Nucleus accumbens (tissue), 56 donors: ENCODE measurements at places on chromosomes 7 and 10.

DNA sequence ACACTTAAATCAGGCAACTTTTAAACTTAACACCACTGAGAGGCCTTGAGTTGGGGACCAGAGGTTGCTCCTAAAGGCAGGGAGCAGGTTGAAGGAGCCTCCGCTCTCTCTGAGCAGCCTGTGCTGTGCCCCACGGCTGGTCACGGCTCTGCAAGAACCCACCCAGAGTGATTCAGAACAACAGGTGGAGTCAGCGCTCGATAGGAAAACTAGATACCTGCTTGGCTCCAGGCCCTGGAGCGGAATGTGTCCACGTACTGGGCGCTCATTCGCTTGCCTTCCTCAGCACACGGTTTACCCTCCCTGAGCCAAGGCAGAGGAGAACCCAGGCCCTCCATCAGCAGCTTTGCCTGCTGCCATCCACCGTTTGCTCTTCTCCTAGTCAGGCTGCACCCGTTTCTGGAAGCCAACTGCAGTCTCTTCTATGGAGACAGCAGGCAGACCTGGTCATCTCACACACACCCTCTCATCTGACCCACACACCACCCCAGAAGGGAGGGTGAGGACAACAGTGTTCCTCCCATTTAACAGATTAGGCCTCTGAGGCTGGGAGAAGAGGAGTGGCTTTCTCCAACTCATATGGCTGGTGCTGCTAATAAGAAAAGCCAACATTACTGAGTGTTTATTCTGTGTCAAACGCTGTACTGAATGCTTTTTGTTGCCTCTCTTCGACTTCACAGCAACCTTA is 37.6 kb upstream of the PDCD4 start:
- DNase-seq: no peak

- DNase-seq: no peak
Measured at GRCh38 chr10:16854623-16855022, 37.4 kb upstream of the RSU1 start.

DNA sequence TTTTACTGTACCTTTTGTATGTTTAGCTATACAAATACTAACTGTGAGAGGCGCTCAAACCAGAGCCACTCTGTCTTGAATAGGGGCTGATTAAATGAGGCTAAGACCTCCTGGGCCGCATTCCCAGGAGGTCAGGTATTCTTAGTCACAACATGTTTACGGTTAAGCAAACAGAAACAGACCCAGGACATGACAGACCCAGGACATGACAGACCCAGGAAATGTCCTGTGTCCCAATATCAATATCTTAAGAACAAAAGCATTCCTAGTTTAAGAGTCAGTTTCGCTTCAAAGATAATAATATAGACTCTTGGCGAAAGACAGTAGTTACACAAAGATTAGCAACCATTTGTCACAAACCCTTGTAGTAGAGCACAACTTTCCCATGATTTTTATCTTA is 304.5 kb downstream of the CCSER2 start:
- no peak for DNase-seq

GRCh38 chr10:21675157-21675796 is 141.2 kb downstream of the MLLT10 start:
- peak; percentile 7 for DNase-seq

DNA sequence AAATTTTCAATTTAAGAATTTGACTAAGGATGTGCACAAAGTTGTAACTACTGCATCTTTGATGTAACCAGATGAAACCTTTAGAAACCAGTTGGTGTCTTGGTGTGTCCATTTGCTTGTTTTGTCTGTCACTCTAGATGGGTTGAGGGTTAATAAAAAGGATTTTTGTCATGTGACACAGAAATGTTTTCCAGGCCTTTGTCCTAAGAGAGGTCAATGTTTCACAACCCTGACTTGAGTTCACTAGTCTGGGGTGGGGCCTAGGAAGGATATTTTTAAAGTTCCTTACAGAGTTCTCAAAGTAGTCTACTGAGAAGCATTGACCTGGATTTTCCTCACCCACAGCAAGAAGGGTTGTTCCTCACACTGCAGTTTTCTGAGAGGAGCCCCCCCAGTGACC is 90.3 kb downstream of the HERPUD2 start:
- no peak for DNase-seq

GRCh38 chr10:86310702-86311101 is 55.9 kb downstream of the GRID1 start:
- DNase-seq: no peak

DNA sequence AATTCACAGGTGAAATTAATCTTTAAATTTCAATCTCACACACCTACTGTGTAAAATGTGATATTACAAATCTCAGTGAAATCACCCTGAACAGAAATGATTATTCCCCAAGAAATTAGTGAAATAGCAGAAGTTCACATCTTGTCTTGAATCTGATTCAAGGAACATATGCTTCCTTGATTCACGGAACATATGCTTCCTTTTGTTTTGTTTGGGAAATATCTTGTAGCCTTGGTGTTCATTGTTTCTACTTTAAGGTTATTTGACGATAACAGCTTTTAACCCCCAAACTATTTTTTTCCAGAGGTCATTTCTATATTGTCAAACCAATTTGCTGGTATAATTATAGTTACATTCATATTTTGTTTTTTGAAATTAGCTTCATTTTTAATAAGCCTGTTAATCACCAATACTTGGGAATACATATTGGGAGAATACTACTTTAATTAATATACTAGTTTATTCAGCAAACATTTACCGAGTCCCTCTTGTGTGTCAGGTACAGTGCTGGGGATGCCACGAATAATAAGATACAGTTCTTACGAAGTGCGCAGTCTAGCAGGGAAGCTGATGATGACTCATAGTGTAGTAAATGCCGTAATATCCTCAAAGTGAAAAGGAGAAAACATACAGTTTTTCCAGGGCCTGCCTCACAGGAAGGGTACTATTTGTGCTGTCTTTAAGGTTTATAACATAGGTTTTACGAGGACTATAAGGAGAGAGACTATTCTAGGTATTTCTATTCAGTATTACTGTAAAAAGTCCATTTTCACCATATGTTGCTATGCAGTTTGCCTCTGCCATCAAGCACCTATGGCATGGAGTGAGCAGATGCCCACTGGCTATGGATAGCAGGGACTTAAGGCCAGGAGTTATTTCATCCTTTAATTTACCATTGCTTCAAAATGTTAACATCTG is 32.5 kb downstream of the PRKAR2B start:
- no peak for DNase-seq

DNA sequence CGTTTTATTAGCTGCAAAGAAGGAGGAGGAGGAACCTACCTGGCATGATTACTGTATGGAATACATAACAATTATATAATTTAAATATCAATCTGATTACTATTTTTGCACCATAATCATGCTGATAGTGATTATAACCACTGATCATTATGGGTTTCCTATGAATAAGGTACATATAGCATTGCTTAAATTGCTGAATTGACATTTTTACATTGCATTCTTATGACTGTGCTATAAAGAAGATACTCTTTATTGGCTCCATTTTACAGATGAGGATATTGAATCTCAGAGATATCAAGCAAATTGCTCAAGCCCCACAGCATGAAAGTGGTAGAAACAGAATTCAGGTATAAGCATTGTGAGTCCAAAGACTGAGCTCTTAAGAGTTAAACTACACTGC is 23.1 kb downstream of the DKK1 start:
- no peak for DNase-seq

GRCh38 chr10:132326925-132327324 is 5.1 kb upstream of the LRRC27 start:
- no peak for DNase-seq

DNA sequence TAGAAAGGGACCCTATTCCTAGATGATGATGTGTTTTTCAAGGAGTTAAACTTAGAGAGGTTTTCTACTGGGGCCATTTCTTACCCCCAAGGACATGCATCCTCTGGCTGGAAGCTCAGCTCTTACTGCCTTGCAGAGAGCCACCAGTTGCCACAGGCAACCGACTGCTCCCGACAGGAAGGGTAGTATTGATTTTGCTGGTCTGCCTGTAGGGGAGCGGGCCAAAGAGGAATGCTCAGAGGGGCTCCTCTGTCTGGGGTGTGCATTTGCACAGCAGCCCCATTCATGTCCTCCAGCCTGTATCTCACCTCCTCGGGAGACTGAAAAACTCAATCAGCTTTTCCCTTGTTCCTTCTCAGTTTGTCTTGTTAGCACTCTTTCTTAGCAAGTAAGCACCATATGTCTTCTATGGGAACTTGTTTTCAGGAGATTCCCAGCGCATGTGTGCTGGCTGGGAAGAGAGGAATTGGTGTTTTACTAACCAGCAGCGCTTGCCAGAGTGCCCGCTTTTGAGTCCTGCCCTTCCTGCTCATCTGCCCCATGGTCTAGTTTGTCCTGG is 739.0 kb upstream of the GALNT17 start:
- DNase-seq: no peak

- no peak for DNase-seq
Measured at GRCh38 chr10:93820434-93820833, 62.7 kb downstream of the LGI1 start.
